ENCODE measurements at places on chromosomes 13 and 19.

GRCh38 chr13:98253526-98253925, 76.5 kb upstream of the RNF113B start:
- no peak for DNase-seq

DNA sequence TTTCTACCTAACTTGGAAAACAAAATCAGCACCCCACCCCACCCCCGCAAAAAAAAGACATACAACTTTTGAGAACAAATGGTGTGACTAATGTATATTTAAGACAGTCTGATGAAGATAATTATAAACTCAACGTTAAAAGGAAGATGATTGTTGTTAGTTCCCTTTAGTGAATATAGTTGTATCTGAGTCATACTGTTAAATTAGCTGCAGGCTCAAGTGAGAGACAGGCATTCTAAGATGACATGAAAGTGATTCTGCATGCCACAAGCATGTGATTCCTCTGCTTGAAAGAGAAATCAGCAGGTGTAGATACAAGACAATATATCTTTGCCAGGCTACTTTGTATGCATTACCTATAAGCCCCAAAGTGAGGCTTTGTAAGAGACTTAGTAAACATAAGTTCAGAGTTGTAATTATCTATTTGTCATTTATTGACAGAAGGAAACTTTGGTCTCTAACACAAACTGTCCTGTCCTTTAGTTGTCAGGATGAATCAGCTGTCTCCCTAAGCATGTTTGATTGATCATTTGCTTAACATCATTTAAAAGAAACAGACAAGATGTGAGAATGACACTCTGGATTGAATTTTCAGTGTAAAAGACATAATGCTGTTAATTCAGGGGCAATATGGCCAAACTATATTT, 319.4 kb upstream of the HTR2A start:
- no peak for DNase-seq

GRCh38 chr13:39587939-39588338, 15.1 kb downstream of the LHFPL6 start:
- no peak for DNase-seq

DNA sequence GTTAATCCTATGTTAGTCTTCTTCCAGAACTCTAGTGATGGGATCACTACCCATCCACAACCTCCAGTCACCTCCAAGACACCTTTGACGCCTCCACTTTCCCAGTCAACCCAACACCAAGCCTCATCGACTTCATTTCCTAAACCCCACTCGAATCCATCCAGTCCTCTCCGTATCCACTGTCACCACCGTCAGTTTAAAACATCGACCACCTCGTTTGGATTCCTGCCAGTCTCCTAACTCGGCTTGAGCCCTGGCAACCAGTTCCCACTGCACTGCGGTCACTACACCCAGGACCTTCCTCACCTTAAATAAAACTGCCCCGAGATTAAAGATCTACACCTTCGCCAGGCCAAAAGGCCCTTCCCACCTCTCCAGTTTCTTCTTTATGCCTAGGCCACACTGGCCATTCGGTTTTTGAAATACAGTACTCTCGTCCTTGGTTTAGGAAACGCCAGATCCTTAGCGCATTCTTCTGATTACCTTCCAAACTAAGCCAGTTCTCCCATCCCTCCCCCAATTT, 1.2 kb downstream of the MTIF3 start:
- DNase-seq: no peak

GRCh38 chr13:50675651-50676050, 167.8 kb downstream of the DLEU7 start:
- no peak for DNase-seq

GRCh38 chr13:97438856-97439595, 5.1 kb downstream of the RAP2A start:
- no peak for DNase-seq

DNA sequence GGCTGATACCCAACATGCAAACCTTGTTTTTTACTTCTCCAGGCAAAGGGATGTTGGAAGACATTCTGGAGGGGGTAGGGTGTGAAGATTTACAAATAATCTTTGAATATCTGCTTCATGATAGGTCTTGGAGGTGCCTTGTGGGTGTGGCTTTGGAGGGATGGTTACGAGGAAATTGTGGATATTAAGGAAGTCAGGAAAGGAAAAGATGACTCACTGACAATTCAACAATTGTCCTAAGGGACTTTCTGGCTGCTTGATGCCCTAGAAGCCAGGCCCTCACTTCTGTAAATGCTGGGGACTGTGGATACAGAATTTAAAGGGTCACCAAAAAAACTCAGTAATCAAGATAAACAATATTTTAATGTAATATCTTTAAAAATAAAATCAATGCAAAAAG, 37.4 kb upstream of the ZNF527 start:
- DNase-seq: no peak

DNA sequence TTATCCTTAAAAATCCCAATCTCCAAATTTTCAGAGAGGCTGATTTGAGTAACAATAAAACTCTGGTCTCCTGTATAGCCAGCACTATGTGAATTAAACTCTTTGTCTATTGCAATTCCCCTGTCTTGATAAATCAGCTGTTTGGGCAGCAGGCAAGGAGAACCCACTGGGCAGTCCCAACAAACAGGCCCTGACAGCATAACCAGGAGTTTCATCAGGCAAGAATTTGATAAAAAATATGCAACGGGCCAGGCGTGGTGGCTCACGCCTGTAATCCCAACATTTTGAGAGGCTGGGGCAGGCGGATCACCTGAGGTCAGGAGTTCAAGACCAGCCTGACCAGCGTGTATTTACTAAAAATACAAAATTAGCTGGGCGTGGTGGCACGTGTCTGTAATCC, 42.1 kb downstream of the STK24 start:
- DNase-seq: no peak

- DNase-seq: peak; percentile 51
These were observed 13.8 kb downstream of the DNASE2 start for GRCh38 chr19:12867120-12868099.

DNA sequence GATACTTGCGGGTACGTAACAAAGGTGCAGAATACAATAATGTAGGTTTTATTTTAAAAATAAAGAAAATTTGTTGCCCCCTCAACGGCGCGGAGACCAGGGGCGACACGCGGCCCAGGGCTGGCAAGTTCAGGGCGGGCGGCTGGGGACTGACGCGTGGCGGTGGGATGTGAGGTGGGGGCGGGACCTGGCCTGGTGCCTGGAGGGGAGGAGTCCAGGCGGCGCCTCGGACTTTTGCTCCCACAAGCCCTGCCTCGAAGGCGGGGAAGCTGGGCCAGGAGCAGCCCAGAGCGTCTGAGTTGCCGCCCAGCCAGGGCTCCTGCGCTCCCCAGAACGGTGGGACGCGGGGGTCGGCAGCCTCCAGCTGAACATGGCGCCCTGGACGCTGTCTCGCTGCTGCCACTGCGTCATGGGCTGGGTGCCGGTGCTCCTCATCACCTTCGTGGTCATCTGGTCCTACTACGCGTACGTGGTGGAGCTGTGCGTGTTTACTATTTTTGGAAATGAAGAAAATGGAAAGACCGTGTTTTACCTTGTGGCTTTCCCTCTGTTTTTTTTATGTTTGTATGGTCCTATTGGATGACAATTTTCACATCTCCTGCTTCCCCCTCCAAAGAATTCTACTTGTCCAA, 1122.8 kb upstream of the ATXN8OS start:
- DNase-seq: no peak

DNA sequence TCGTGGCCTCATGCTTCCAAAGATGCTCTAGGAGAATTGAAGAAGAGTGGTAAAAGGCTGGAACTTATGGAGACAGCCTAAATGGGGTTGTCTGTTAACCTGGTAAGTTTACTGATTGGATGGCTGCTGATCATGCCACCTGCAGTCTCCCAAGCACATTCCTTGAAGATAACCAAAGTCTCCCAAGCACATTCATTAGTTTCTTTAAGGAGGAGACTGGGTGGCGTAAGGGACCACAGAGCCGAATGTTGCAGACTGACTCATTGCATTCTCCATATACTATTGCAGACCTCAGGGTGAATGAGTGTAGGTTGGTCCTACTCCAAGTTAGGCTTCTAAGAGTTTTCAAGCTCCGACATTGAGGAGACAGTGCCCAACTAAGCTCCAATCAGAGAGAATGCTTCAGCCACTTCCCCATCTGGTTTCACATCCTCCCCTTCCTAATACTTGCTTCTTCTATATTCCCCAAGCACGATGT, at the start of gene IGFL3:
TSS of gene IGFL3 (minus strand) at position 51 of the 478 bp plus-strand sequence. CDS start at position 12, 39 bp downstream.
- no peak for DNase-seq

- DNase-seq: no peak
These were observed 121.2 kb upstream of the MLNR start for GRCh38 chr13:49098771-49099512.

GRCh38 chr13:87872813-87873212, 201.6 kb downstream of the SLITRK5 start:
- no peak for DNase-seq

- peak; percentile 51 for DNase-seq
These were observed 61.4 kb upstream of the NFIC start for GRCh38 chr19:3304871-3305423.

DNA sequence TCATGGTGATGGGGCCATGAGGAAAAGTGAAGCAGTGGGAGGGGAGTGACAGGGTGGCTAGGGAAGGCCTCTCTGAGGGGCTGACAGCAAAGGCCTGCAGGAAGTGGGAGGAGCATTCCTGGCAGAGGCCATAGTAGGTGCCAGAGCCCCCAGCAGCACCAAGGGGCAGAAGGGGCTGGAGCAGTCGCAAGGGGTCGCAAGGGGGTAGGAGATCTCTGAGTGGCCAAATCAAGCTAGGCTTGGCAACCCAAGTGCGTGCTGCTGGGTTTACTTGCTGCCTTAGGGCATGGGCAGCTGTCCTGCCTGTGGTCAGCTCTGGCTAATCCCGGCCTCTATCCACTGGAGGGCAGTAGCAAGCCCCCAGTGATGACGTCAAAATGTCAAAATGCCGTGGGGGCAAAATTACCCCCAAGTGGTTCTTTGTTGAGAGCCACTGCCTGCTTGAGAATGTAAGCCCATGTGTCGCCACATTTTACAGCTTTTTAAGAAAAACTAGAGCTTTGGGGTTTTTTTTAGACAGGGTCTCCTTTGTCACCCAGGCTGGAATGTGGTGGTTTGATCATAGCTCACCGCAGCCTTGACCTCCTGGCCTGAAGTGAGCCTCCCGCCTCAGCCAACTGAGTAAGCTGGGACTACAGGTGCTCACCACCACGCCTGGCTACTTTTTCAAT, 11.8 kb downstream of the CCDC97 start:
- DNase-seq: no peak

DNA sequence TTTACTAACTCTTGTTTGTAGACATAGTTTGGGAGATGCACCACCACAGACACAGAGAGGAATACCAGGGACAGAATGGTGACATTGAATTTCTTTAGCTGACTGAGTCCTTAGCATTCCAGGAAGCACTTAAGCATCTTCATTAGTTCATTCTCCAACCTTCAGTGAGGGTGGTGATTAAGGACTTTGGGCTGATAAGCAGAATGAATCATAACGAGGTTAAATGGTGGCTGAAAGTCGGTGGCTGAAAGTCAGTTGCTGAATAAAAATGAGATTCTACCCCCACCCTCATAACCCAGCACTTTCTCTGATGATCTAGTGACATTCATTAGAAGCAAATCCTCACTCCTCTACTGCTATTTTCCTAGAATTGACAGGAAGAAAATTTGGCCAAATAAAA, 10.6 kb downstream of the PCDH8 start:
- DNase-seq: no peak

DNA sequence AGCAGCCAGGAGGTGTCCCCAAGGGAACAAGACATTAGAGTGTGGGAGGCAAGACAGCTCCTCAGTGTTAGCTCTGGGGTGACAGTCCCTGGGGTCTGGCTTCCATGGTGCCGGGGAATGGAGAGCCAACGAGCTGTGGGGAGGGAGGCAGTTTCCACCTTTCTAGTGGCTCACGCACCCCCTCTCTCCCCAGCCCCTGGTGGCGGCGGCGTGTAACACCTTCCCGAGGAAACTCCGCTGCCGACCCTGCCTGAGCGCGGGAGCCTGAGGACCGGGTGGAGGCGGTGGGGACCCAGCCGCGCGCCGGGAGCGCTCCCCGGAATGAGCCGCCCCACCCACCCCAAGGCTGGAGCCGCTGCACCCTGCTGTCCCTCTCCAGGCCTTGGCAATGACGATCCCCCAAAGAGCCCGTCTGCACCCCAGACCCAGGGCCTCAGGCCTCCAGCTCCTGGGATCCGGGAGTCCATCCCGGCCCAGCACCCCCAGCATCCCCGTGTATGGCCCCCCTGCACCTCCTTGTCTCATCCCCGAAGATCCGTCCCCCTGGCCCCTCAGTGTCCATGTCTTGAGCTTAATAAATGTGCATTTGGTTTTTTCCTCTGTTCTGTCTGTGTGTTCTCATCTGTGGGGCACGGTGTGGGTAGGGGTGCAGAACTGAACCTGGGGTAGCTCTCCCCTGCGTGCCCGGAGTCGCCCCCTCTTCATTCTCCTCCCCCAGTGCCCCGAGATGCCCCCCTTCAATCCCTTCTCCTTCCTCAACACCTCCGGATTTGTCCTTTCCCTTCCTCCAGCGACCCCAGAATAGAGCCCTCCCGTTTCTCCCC, 622 bp upstream of the FXYD5 start:
- DNase-seq: peak; percentile 65

DNA sequence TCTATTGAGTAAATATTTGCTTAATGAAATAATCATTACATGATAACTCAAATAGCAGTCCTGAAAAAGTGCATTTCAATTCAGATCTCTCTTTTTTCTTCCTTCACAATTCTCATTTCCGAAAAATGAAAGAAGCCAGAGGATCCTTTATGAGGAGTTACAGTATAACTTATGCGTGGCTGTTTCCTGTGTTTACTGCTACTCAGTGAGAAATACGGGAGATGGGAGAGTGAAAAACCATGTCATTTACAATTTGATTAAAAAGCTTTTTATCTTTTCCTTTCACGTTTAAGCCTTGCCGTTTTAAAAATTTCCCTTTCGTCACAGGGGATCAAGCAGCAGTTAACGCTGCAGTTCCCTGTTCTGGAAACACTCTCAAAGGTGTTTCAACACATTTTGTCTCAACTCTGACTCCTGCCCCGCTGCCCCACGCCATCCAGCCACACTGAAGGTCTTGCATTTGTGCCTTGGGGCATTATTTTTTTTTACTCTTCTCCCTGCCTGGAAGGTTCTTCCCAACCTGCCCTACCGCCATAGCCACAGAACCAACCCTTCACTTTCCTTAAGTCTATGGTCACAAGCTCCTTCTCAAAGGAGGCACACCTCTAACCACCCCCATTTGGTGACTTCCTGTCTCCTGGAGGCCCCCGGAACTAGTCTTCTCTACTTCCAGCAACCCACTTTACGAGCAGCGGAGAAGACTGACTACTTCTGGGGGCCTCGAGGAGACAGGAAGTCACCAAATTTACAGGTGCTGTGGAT, 17.0 kb downstream of the KL start:
- no peak for DNase-seq

Data from effector memory CD4-positive, alpha-beta T cell (primary cell).